Thoracic aorta (tissue), 2 donors: ENCODE measurements at places on chromosomes 3 and 15.

DNA sequence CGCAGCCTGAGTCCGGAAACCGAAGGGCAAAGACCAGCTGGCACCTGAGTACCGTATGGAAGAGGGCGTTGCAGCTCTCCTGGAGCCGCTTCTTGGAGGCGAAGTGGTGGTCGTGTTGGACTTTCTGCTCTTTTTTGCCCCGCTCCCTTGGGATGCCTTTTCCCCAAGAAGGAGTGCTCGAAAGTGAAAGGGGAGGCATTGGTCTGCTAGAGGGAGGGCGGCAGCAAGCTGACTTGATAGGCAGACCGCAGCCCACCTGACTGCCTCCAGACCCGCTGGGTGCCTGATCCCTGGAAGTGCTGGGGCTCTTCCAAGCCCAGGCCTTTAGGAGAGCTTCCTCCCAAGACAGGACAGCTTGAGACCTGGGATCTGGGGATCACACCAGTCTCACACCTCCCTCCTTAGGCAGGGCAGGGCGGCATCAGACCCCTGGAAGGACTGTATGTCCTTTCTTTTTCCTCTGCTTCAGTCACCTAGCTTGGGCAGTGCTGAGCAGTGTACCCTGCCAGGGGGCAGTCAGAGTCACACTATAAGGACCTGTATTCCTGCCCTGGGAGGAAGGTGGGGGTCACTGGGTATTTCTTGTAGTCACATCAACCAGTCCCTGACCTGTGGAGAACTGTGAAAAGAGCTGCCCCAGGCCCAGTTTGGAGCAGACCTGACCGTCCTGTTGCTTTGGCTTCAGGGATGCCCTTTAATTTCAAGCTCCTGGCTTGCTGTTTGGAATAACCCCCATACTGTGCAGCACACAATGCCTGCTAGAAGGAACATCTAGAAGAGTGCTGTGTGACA lies 2.1 kb downstream of the ACVR2B start:
- no peak for DNase-seq

GRCh38 chr3:125470671-125471070 lies 49.3 kb downstream of the SNX4 start:
- DNase-seq, result no peak

GRCh38 chr3:30516238-30516637 lies 90.2 kb upstream of the TGFBR2 start:
- no peak for DNase-seq

- DNase-seq, result no peak
Measured at GRCh38 chr3:62982795-62983455, 107.7 kb upstream of the CADPS start.

GRCh38 chr15:85920956-85921355 lies 126.2 kb upstream of the KLHL25 start:
- DNase-seq, result no peak

DNA sequence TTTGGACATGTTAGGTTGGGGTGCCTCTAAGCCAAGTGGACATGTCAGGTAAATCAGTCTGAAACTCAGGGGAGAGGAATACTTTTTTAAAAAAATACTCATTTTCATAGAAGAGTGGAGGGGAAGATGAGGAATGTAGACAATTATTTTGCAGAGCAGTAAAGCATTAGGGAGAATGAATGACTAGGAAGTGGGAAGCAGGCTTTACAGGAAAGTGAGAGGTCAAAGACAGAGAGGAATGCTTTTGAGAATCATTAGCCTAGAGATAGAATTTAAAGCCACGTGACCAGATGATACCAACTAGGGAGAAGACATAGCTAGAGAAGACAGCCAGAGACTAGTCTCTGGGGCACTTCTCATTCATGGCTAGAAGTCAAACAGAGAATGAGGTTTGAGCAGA lies 91.0 kb downstream of the RAD18 start:
- no peak for DNase-seq

GRCh38 chr3:197501879-197502620 lies 53.7 kb downstream of the BDH1 start:
- DNase-seq, result no peak

- no peak for DNase-seq
Measured at GRCh38 chr3:171831936-171832335, 11.2 kb upstream of the TMEM212 start.

GRCh38 chr15:38699633-38700230 lies 135.1 kb upstream of the RASGRP1 start:
- DNase-seq, result no peak

DNA sequence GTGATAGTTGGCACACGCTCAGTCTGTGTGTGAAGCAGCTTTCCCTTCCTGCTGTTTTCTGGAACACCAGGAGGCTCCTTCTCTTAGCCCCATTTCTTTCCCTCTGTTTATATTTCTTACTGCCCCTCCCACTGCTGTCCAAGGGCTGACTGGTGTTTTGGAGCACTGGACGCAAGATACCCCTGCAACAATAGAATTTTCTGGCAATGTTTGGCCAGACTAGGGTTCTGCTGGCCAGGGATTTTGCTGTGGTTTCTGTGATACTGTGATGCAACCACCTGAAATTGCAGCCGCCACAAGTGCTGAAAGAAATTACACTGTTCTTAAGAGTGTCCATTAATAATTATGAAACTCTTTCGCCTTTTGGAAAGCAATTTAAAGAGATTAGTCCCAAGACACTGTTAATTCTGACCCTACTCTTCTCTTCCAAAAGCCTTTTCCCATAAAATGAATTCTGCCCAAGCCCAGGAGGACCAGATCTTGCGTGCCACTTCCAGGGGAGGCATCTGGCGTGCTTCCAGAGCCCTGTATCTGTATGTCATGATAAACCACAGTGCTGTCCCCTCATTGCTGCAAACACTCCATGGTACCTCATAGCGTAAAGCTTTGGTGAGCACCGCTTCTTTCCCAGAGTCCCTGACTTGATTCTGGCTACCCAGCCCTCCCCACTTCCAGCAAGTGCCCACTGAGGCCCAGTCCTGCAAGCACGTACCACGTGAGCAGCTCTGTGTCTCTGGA lies 159.4 kb upstream of the CHRM5 start:
- no peak for DNase-seq

GRCh38 chr15:68833700-68834331 lies 13.1 kb upstream of the ANP32A start:
- DNase-seq, result no peak

DNA sequence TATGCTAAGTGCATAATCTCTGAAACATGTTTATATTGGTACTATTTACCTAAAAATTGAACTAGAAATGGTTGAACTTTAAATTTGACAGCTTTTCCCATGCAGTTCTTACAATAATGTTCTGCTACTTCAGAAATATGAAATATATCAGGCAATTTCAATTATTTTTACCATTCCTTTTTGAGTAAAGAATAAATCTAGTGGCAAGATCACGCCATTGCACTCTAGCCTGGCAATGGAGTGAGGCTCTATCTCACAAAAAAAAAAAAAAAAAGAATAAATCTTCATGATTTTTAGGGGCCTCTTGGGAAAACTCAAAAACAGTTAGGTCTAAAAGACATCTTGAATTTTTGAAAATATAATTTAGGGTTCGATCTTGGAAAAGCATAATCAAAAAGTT lies 10.6 kb upstream of the DNAAF4 start:
- no peak for DNase-seq

- no peak for DNase-seq
Measured at GRCh38 chr15:90232196-90232595, 1.5 kb downstream of the CIB1 start.

GRCh38 chr3:13174803-13175135 lies 101.5 kb upstream of the IQSEC1 start:
- no peak for DNase-seq

DNA sequence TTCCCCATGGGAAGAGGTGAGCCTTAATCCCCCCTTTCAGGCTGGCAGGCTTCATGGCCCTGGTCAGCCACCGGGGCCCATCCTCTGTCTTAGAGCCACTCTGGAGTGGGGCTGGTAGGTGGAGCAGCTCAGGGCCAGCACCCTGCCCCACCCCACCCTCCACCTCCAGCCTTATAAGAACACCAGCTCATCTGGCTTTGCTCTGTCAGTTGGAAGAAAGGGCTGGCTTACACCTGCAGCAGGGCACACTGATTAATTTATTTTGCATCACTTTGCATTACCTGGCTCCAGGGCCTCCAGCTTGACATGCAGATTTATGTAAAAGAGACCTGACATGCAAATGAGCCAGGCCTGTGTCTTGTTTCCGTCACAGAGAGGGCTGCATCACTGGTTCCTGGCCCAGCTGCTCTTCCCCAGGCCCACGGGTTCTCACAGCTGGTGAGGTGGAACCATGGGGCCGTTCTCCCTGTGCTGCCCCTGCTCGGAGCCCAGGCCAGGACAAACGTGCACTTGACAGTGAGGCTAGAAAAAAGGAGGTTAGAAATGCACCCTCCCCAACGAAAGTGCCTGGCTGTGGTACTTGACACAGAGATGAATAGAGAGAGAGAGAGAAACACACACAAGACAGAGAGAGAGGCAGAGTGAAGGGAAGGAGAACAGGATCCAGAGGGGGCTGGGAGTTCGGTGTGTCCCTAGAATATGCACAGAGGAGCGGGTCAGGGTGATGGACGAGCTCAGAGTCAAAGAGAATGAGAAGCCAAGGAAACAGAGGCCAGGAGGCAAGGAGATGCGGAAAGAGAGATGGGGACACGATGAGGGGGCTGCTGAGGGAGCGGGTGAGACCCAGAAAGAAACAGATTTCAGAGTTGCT lies 44.5 kb upstream of the MAGEF1 start:
- no peak for DNase-seq

GRCh38 chr15:90665288-90666134 lies 51.6 kb upstream of the BLM start:
- DNase-seq, result no peak

- peak; percentile 80 for DNase-seq
Measured at GRCh38 chr15:45198337-45199135, 10.8 kb upstream of the SHF start.

GRCh38 chr3:8879347-8879944 lies 83.8 kb downstream of the RAD18 start:
- DNase-seq, result no peak

DNA sequence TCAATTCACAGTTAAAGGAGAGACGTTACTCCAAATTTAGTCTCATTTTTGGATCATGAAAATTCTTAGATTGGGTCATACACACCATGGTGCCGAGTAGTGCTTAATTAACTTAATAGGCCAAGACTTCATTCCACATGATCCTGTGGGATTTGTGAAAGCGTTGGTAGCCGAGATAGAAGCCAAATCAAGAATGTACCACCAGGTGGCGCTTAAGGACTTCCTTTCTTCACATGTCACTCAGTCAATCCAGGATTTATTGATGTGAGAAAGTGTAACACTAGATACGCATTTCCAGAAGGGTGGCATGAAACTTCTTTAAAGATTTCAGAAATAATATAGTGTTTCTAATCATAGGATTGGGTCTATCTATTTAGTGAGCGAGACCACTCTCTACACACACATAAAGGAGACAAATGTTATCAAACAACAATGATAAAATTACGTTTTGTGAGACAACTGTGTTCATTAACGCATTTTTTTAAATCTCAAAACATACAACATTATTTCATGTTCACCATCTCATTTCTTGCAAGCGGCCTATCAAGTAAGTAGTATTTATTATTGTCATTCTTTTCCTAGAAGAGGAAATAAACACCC lies 436.1 kb downstream of the CHL1 start:
- DNase-seq, result no peak

DNA sequence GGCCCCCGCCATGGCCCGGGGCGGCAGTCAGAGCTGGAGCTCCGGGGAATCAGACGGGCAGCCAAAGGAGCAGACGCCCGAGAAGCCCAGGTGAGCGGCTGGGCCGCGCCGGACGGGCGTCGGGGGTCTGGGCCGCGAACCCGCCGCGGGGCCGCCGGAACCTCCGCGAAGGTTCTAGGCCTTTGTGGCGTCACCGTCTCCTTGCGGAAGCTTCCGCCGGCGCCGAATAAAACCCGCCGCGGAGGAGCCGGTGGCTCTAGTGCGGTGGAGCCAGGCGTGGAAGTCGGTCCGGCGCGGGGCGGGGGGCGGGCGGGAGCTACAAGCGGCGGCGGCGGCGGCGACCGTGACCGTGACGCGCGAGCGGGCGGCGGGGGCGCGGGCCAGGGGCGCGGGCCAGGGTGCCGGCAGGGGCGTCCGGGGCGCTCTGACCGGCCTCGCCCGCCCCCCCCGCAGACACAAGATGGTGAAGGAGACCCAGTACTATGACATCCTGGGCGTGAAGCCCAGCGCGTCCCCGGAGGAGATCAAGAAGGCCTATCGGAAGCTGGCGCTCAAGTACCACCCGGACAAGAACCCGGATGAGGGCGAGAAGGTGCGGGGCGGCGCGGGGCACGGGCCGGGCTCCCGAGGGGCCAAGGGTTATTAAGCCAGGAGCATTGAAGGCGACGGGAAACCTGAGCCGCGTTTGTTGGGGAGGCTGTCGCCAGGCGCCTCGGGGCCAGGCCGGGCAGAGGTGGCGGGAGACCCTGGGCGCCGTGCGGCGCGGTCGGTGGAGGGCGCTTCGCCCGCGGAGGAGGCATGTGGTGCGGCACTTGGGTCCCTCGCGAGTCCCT lies at the start of gene DNAJA4:
Gene DNAJA4, plus strand, starts transcription at position 259 of the 833 bp plus-strand sequence. Its CDS starts 202 bp downstream, at position 461.
- no peak for DNase-seq

GRCh38 chr3:119258915-119259314 lies 18.2 kb upstream of the B4GALT4 start:
- no peak for DNase-seq

DNA sequence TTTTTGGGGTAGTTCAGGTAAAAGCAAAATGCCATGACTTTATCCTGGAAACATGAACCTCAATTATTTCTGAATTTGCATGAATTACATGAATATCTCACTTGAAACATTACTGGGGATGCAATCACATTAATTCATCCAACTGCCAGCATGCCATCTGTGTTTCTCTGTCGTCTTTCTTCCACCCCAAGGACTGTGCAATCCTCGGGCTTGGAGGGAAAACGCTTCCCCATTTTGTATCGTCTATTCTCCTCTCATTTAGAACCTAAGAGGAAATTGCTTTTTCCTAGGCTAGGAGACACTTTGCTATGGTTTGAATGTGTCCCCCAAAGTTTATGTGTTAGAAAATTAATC lies 109.4 kb downstream of the SQOR start:
- no peak for DNase-seq

DNA sequence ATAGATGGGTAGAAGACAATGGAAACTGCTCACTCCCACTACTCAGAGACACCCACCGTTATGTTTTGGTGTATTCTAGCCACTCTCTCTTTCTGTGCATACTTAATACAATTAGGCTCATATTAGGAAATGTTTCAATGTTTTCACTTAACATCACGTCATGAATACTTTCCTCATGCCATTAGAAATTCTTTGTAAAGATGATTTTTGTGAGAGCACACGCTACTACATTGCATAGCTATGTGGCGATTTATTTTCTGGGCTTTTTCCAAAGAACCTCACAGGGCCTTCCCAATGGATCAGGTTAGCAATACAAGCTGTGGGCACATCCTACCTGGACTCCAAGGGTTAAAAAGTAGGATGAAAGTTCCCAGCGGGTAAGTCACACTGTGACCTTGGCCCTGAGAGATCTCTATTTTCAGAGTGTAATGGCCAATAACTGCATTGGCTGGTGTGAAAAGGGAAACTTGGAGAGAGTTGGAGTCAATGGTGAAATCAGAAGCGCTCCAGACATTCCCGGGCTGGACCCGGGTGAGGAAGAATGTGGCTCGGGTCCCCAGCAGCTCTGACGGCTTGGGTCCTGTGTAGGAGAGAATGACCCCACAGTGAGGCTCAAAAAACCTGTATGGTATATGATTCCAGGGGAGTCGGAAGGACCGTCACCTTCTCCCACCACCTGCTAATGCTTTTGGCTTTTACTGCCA lies 25.8 kb upstream of the TGM5 start:
- DNase-seq, result no peak

- DNase-seq, result no peak
Measured at GRCh38 chr15:51284871-51285270, 53.5 kb downstream of the CYP19A1 start.
